ENCODE measurements at places on chromosomes 4 and X.

DNA sequence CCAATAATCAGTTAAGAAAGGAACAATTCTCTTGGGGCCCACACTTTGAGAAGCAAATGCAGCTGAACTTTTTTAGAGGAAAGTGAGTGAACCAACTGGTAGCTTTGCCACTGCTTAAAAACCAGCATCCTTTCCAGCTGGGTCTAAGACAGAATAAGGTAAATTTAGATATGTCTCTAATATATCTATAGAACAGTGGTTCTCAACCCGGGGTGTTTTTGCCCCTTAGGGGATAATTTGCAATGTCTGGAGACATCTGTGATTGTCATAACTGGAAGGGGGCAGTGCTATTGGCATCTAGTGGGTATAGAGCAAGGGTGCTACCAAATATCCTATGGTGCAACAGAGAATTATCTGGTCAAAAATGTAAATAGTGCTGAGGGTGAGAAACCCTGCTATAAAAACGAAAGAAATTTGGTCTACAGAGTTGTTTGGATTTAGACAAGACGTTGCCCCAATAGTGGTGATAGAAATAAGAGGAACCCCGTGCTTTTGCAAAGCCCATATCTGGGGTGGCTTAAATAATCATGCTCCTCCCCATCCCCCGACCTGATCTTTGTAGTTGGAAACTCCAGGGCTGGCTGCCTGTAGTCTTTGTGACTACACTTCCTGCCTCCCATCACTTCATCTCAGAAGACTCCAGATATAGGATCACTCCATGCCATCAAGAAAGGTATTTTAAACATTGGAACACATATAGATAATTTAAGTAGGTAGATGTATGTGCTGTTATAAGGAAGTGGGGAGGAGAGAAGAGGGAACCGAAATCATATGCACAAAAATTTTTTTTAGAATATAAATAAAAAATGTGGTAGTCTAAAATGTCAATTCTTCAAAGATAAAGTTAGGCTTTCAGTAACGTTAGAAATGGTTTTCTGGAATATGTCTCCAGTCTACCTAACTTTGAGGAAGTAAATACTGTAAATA lies at the start of gene TLR7:
TLR7 (plus strand) TSS at position 622 of the 927 bp plus-strand sequence. CDS start 507 bp downstream, outside the sequence.
- no peak for DNase-seq

- DNase-seq: no peak
Observed at GRCh38 chr4:156788782-156789181, 182.8 kb downstream of the PDGFC start.

DNA sequence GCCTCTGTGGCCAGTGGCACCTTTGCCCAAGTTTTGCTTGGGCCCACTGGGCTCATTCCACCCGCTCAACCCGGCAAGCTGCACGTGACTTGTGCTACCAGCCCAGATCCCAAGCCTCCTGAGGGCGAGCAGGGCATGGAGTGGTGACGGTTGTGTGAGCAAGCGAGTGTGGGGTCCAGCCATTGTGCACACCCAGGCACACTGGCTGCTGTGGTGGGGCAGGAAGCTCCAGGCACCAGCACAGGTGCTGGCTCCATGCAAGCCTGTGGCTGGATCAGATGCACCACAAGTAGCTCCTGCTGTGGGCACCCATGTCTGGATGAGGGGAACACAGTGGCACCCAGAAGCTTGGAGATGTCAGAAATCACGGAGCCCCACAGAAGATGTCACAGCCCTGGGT lies 557.0 kb upstream of the GNPDA2 start:
- DNase-seq: no peak

DNA sequence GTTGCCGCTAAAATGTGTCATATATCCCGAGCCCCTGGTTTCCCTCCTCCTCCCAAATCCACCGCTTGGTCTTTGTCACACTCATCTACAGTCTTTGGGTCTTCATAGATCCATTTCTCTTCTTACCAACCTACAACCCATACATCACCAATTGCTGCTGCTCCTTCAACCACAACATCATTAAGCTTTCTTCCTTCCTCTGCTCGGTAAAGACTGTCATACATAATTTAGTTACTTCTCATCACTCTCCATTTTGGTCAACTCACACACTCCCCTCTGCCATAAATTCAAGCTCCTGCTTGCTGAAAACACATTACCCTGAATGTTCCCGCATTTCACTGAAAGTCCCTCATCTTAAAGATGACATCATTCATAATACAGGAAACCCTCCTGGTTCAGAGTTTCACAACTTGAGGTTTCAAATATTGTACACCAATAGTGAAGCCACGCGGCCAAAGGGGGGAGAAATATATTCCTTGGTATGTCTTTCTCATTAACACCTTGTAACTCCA lies 1.7 kb upstream of the DCTD start:
- no peak for DNase-seq

DNA sequence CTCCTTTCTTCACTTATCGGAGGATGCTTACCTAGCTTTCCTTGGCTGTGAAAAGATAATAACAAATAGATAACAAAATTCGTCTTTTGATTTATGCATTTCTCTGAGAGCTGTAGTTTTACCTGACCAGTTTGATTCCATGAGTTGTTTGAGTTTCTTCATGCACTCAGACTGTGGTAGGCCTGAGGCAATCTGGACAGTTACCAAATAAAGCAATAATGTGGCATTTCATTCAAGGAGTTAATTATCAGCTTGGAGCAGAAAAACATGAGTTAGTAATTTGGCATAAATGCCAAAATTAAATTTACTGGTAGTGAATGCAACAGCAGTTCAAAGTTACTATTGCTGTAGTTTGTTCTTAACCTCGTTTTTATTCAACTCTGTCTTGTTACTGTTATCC lies 53.5 kb downstream of the FABP2 start:
- no peak for DNase-seq

DNA sequence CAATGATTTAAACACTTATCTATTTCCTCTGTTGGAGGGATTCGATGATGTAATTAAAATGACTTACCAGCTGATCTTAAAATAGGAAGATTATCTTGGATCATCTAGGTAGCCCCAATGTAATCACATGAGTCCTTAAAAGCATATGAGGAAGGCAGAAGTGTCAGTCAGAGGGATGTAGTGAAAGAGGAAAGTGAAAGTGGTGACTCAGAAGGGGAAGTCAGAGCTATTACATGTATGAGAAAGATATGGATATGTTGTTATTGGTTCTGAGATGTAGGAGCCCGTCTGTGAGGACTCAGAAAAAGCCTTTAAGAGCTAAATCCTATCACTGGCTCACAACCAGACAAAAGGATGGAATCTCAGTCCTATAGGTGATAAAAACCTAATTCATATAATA lies 456.4 kb downstream of the DACH2 start:
- no peak for DNase-seq

DNA sequence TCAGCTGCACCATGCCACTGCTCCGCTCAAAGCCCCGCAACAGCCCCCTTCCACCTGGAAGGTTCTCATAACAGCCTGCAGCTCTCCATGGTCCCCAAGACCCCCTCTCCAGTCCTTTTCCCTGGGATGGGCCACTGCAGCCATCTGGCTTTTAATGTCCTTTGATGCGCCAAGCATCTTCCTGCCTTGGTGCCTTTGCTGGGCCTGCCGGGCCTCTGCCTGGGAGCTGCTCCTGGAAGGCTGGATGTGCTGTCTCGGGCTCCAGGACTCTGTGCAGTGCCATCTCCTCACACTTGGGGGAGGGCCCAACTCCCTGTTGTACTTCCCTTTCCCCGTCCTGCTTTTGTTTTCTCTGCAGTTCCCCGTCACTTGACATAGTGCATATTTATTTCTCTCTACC lies 60.3 kb downstream of the TAPT1 start:
- DNase-seq: no peak

- no peak for DNase-seq
Observed at GRCh38 chrX:133120406-133120805, 23.5 kb upstream of the USP26 start.

DNA sequence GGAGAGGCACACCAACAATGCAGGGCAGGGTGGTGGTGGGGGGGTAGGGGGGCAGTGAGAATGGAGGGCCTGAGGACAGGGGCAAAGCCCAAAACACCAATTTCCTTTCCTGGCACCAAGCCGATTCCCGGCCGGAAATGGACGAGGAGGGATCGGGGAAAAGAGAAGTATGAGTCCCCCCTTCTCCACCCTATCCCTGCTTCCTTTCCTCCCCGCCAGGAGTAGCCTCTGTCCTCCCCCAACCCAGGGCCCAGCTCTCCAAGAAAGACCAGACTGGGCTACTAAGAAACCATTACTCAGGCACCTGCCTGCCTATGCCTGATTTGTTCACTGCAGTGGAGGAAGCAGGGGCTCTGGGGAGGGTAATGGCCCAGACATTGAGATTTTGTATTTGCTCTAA lies 402 bp downstream of the CCDC120 start:
- DNase-seq: no peak

GRCh38 chrX:65731684-65732289 lies 64.3 kb downstream of the MSN start:
- no peak for DNase-seq

GRCh38 chrX:48761674-48762471 lies at the start of gene GLOD5:
TSS of gene GLOD5 (plus strand) at chrX:48761747. CDS start at chrX:48761791, 44 bp downstream.
- no peak for DNase-seq

DNA sequence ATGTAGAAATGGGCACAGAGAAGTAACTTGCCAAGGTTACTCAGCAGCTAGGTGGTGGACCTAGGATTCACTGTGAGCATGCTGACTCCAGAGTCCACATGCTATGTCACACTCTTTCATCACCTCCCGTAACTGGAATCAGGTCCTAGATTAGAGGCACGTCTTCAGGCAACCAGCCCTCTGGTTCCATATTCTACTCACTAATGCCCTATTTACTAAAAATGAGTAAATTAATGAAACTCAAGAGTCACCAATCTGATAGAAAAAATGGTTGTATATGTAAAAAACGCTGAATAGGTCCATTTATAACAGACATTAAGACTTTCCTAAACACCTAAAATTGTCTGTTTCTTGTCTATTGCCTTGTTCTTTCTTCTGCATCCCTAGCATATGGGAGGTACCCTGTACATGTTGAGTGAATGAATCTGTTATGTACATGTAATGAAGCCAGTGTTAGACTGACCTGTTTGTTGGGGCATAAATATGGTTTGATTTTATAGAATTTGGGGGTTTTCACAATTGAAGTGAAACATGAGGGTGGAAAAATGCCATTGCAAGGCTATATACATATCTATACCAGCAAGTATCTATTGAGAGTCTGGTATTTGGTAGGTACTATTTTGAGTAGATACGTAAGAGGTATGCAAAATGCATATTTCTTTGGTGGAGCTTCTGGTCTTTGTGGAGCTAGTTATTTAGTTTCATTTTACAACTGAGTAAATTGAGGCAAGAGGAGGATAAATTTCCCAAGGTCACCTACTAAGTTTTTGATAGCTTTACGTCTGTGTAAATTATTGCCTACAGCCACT lies 7.5 kb upstream of the RUFY3 start:
- no peak for DNase-seq

DNA sequence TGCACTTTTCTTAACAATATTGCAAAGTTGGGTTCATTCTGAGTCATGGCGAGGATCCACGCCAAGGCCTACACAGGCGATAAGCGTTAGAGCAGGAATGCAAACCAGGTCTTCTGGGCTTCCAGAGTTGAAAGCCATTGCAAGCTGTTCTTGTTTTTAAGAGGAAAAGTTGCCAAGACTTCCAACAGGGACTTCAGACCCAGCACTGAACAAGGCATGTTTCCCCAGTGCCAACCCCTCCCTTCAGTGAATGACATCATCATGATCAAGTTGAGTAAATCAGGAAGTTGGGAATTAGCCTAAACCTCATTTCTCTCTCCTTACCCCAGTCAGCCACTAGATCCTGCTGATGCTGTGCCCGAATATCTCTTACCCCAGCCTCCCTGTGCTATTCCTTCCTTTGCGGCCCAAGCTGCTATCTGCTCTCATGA lies 355.1 kb downstream of the HS3ST1 start:
- DNase-seq: no peak

DNA sequence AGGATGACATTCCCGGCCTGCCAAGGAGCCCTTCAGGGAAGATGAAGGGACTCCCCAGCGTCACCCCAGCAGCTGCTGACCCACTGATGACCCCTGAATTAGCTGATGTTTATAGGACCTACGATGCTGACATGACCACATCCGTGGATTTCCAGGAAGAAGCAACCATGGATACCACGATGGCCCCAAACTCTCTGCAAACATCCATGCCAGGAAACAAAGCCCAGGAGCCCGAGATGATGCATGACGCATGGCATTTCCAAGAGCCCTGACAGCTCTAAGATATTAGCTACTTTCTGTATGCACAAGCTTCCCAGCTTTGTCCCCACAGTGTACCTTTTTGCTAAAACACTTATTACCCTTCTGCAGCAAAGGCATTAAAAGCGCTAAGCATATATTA lies 14.4 kb downstream of the AMBN start:
- no peak for DNase-seq

GRCh38 chr4:80875642-80876041 lies 154.9 kb upstream of the BMP3 start:
- no peak for DNase-seq

DNA sequence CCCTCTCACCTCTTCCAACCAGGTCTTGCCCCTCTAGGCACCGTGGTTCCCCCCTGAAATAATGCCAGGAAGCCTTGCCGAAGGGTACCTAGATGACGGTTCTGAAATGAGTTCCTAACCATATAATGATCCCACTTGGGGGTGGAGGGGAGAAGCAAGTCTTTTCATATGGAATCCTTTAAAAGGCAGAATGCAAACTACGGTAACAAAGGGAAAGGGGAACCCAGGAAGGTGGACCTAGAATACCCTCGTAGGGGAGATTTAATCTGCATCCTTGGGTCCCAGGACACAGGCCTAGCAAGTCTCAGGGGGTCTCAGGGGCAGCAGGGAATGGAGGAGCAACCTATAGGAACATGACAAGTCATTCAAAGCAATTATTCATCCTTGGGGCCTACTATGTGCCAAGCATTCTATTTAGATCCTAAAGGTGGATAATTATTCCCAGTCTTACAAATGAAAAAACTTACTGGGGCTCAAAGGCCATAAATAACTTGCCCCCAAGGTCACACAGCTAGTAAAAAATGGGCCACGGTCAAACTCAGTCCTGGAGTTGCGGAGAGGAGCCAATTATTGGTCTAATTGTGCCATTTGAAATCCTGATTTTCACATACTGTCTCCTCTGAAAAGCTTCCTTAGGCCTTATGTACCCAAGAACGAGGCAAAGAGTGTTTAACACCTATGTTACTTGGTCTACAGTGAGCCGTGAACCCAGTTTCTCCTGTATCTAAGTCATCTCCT lies 8.8 kb downstream of the BCOR start:
- DNase-seq: no peak

- DNase-seq: no peak
Observed at GRCh38 chr4:133154725-133155124, 5.6 kb downstream of the PCDH10 start.

DNA sequence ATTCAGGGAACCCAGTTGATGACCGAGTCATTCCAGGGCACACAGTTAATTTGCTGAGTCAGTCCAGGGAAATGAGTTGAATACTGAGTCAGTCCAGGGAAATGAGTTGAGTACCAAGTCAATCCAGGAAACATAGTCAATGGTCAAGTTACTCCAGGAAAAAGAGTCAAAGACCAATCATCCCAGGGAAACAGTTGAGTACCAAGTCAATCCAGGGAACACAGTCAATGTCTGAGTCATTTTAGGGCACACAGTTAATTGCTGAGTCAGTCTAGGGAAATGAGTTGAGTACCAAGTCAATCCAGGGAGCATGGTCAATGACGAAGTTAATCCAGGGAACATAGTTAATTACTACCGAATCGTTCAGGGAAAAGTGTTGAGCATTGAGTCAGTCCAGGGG lies 754.4 kb downstream of the NLGN4X start:
- no peak for DNase-seq

GRCh38 chr4:102758241-102759160 lies 2.3 kb downstream of the MANBA start:
- no peak for DNase-seq

GRCh38 chr4:55125763-55126541 lies 557 bp upstream of the KDR start:
- no peak for DNase-seq

Data from stimulated activated CD4-positive, alpha-beta T cell treated with anti-CD3 and anti-CD28 coated beads, Interleukin-1b, Interleukin-23, amount 100 ng/mL, for 24 hours (primary cell).